ENCODE measurements at places on chromosomes 1 and 21. TPM values are rescaled to one million over a fixed set of nuclear protein-coding genes. Genes with fewer than 3 reads are reported as not detected.

Gene CAMK1G
- total RNA-seq, result 0.83 TPM

Gene SPRR2G
- total RNA-seq, result not detected

Gene PTPN14
- total RNA-seq, result 35.0 TPM

Gene FRRS1
- total RNA-seq, result 4.2 TPM

Gene NPR1
- total RNA-seq, result 29.6 TPM

Gene CACNA1S
- not detected for total RNA-seq

Gene BMP8B
- 0.81 TPM for total RNA-seq
